ENCODE measurements at places on chromosomes 7 and 10.
A peak's percentile ranks its signal among the peaks of the same experiment; 100 is the strongest.

DNA sequence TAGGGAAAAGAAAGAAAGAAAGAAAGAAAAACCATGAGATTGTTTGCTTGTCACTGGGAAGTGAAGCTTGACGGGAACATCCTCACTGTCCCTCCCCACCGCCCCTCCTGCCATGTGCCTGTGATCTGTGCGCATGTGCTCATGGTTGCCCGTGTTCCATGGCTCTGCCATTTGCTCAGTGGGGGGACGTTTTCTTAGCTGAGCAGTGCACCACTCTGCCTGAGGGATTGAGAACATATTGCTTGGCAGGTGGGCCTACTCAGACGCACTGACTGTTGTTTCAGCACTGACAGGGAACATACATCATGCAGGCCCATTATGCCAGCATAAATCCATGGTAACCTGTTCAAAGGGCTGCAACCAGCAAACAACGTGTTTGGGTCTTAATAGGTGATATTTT lies 747.9 kb upstream of the GALNT17 start:
- no peak overlapping the region for H3K27ac ChIP-seq
- H3K36me3 ChIP-seq: no peaks in the 10 kb centered on the region
- H3K4me1 ChIP-seq: no peaks in the 10 kb centered on the region

DNA sequence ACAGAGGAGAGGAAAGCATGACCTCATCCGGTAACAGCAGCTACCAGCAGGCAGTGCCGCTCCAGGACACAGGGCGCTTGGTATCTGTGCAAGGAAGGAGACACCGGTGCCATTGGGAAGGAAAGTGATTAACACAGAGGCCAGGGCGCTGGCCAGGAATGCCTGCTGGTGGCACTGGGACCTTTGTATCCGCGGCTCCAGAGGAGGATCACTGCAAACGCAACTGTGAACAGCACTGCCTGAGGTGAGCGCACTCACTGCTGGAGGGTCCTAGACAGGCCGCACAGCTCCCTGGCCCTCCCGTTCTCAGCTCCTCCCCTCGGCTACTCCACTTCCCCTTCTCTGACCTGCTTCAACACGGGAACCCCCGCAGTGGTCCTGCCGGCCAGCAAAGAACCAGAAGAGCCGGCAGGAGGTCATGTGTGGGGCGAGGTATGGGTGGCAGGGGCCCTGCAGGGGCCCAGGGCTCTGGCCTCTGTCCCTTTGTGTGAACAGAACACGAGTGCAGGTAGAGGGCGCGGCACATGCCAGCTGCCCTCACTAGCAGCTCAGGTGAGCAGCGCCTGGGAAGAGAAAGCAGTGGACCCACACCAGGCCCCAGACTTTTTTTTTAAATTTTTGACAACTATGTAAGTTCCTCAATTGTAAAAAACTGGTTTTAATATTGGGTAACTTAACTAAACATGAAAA lies 107.6 kb downstream of the VIPR2 start:
- no peak overlapping the region for H3K27ac ChIP-seq
- peaks cover 7% of the 10 kb centered on the region for H3K36me3 ChIP-seq
- H3K4me1 ChIP-seq: peaks cover 8% of the 10 kb centered on the region
- no peak overlapping the region for H3K4me3 ChIP-seq
- peaks cover 2% of the 10 kb centered on the region for H3K27me3 ChIP-seq

- no peak overlapping the region for H3K4me3 ChIP-seq
- peaks cover 33% of the 10 kb centered on the region for H3K36me3 ChIP-seq
- H3K27me3 ChIP-seq: peaks cover 13% of the 10 kb centered on the region
- peaks cover 19% of the 10 kb centered on the region for H3K4me1 ChIP-seq
Measured at GRCh38 chr7:150400008-150400787, 21.1 kb downstream of the ZNF775 start.

DNA sequence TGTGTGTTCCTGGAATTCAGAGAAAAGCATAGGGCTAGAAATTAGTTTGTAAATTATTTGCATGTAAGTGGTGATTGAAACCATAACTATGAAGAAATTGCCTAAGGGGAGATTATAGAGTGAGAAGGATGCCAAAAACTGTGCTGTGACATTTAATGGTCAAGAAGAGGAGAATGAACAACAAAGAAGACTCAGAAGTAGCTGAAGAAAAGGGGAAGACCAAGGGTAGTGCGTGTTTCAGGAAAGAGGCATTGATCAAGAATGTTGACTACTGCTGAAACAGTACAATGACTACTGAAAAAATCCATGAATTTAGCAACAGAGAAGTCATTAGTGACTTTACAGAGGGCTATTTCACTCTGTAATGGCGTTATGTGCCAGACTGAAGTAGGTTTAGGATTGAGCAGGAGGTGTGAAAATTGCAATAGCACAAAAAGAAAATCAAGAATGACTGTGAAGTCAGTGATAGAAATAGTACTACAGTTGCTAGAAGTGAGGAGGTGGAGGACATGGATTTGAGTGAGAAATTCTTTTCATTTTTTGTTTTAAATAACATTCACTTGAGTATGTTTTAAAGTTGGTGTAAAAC lies 28.9 kb upstream of the SAMD9L start:
- no peak overlapping the region for H3K4me3 ChIP-seq
- H3K27me3 ChIP-seq: no peaks in the 10 kb centered on the region
- H3K27ac ChIP-seq: no peak overlapping the region
- H3K4me1 ChIP-seq: no peaks in the 10 kb centered on the region

DNA sequence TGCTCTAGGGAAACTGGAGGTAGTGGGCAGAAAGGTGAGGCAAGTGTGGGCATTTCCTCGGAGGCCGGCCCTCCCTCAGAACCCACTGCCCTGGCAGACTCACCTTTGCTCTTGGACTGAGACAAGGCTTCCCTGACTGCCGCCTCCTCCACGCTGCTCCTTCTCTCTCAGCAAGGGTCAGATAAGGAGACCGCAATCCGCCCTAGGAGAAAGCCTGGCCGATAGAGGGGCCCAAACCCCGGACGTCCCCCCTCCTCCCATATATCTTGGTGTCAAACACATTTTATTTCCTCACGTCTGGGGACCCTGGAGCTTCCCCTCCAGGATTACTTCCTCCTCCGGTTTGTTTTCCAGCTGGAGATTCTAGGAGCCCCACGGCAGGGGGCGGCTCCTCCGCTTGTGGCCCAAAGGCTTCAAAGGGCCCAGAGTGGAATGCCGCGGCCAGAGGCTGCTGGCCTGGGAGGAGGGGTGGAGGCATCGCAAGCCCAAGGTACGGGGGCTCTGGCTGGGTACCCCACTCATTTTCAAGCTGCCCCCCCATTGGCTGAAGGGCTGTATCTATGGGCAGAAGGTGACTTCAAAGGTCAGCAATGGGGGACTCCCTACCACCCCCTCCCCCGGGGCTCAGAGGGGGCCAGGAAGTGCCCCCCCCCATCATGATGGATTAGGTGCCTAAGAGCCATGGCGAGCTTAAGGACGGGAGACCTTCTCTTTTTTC lies 31.7 kb upstream of the LBX1 start:
- peaks cover 7% of the 10 kb centered on the region for H3K27me3 ChIP-seq
- no peak overlapping the region for H3K4me3 ChIP-seq
- no peaks in the 10 kb centered on the region for H3K36me3 ChIP-seq
- peak; percentile 45 for DNase-seq
- H3K27ac ChIP-seq: no peak overlapping the region

- no peaks in the 10 kb centered on the region for H3K36me3 ChIP-seq
- H3K27ac ChIP-seq: no peak overlapping the region
- no peaks in the 10 kb centered on the region for H3K4me1 ChIP-seq
- H3K4me3 ChIP-seq: no peak overlapping the region
- no peaks in the 10 kb centered on the region for H3K27me3 ChIP-seq
Measured at GRCh38 chr7:79897166-79897565, 237.5 kb upstream of the GNAI1 start.

DNA sequence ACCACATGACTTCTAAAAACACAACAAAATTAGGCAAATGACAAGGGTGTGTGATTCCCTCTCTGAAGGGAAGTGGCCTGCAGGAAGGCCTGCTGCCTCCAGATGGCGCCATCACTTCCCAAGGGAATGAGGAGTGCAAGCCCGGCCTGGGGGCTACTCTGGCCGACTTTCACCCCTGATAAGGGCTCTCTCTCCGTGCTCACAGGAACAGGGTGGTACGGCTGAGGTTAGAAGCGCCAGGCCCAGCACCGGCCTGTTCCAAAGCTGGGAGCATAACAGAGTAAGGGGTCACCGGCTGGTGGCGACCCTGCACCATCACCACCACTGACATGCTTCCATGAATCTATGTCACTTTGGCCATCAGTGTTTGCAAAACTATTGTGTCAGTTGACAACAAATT lies 13.1 kb downstream of the RBP3 start:
- DNase-seq: peak; percentile 72
- peaks cover 4% of the 10 kb centered on the region for H3K27me3 ChIP-seq
- H3K36me3 ChIP-seq: no peaks in the 10 kb centered on the region
- H3K4me1 ChIP-seq: no peaks in the 10 kb centered on the region

Measured in endothelial cell (in vitro differentiated cells).